ENCODE measurements at places on chromosomes 5 and 9.

GRCh38 chr5:3031733-3032378 lies 280.4 kb upstream of the IRX2 start:
- no peak for DNase-seq

DNA sequence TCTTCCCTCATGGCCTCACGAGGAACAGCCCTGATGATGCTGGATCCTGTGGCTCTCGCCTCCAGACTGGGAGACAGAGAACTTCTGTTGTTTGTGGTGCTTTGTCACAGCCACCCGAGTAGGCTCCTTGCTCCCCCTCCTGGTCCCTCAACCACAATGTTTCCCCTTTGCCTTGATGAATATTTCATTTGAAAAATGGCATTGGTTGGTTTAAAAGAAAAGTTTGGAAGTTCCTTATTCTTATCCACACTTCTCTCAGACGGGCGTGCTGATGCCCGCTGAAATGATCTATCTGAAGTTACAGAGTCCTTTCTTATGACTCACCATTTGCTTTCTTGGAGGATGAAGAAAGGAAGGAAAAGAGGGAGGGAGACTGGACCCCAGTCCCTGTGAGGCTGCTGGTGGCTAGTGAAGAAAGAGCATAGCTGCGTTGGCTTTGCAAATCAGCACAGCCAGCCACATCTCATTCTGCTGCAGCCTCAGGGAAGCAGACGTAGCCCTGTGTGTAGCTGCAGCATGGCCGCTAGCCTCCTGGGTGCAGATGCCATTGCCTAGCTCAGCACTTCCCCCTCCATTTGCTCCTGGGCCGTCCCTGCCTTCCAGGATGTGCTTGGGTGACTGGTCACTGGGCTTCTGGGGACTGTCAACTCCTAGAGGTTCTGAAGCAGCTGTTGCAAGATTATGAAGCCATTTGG lies 185.9 kb downstream of the ERCC6L2 start:
- peak; percentile 7 for DNase-seq

- no peak for DNase-seq
Measured at GRCh38 chr9:98707166-98708102, 1.3 kb downstream of the GABBR2 start.

DNA sequence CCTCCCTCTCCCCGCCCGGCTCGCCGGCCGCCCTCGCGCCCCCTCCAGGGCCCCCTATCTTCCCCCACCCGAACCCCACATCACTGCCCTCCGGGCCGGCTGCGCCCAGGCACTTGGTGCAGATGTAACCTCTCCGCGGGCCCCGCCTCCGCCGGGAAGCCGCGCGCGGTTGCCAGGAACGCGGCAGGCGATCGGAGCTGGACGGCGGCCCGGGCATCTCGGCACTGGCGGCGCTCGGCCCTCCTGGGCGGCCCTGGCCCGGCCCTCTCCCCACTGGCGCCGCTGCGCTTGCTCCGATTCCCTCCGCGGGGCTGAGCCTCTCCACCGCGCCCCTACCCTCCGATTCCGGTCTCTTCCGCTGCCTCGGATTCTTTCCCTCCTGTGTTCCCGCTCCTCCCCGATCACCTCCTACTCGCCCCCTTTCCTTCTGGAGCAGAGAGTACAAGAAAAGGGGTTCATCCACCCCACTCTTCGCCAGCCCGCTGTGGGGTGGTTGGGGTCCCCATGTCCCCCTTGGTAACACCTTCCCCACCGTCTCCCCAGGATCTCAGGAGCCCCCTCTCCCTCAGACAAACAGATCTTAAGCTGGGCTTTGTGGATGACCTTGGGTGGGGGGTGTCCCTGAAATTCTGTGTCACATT lies 70.6 kb downstream of the C9orf50 start:
- no peak for DNase-seq

DNA sequence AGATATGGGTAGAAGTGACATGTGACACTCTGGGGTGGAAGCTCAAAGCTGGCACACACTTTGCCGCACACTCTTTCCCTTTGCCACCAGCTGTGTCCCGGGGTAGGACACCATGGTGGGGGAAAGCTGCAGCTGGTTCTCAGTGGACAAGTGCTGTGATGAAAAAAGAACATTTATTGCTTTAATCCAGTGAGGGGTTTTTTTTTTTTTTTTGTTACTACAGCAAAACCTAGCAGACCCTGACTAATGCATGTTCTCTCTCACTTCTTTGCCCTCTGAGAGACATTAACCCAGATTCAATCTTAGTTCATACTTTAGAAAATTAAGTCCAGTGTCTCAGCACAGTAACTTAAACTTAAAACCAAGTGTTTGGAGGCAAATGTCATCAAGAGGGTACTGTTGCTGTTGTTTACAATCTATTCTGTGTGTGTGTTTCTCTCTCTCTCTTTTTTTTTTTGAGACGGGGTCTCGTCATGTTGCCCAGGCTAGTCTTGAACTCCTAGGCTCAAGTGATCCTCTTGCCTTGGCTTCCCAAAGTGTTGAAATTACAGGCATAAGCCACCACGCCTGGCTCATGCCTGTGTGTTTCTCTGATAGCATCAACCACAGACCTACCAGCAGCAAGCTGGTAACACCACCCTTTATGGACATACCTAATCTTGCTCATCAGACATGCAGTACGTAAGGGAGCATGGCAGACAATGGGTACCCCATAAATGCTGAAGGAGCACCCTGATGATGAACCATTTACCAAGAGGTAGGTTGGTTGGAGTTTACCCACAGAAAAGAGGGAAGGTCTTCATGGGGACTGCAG lies 84.7 kb upstream of the TBC1D2 start:
- DNase-seq = no peak

- DNase-seq = no peak
Measured at GRCh38 chr5:94407023-94407422, 211.4 kb downstream of the KIAA0825 start.

DNA sequence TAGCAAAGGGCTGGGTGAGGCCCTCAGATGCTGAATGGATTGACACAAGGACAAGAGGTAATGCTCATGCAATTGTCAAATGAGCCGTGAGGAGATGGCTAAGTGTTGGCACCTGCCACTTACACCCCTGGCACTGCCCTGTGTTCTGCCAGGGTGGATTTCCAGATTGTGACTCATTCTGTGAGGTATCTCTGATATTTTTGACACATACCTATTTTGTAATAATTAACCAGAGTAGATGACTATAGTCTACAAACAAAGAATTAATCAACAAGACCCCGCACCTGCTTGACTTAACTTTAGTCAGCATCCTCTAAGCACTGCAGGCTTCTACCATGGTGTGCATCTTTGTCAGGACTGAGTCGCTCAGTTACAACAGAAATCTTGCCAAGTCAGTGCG lies 200.8 kb downstream of the DIRAS2 start:
- DNase-seq = no peak

Measured in stimulated activated CD4-positive, alpha-beta T cell treated with anti-CD3 and anti-CD28 coated beads, TNF-alpha, amount 100 ng/mL, for 1 hour (primary cell).